NCI-H446 (cell line): ENCODE measurements at places on chromosomes 7 and 10.

DNA sequence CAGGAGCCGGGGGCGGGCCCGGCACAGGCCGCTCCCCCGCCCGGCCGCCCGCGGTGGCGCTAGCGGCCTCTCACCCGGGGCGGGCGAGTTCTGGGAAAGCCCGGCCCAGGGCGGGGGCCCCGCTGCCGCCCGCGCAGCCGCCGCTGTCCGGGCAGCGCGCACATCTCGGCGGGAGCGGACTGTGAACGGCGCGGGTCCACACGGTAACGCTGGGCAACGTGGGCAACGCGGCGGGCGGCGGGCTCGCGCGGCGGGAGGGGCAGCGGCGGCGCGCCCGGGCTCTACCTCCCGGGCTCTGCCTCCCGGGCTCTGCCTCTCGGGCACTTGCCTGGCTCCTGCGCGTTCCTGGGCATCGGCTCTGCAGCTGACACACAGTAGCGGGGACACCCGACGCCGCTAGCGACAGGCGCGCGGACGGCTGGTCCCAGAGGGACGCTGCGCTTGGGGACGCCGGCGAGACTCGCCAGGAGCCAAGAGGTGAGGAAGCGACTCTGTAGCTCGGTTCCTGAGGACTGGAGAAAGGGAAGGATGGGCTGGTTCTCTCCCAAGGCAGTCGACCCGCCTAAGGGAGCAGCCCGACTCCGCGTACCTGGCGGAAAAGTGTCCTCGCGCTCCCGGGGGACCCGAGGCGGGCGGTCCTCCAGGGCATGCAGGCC is at the start of gene PLCE1:
Gene PLCE1 (plus strand): TSS at position 150 of the 656 bp plus-strand sequence. CDS start 37,116 bp downstream, outside the sequence.
- DNase-seq = no peak

GRCh38 chr7:135772639-135773222 is 24.1 kb upstream of the FAM180A start:
- peak; percentile 9 for DNase-seq

GRCh38 chr10:63767138-63767801 is 246.1 kb downstream of the REEP3 start:
- DNase-seq = peak; percentile 46

- DNase-seq = no peak
Observed at GRCh38 chr7:39609935-39610263, 13.5 kb upstream of the RALA start.

DNA sequence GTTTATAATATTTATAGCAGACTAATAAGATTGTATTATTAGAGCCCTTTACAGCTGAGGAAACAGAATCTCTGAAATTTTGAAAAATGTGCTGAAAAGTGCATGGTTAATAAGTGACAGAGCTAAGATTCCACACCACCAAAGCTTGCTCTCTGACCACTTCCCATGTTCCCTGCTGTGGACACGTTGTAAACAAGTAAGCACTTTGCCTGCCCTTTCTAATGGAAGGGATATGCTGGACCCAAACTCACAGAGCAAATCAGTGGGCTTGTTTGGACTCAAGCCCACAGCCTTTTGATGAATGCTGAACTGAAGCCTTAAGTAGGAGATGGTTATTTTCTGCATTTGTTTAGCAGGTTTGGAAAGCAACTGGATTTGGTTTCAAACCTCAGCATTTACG is 214.0 kb upstream of the TMEM72 start:
- no peak for DNase-seq
